BE2C (cell line): ENCODE measurements at places on chromosomes 3 and 15.
A peak's percentile ranks its signal among the peaks of the same experiment; 100 is the strongest.

- DNase-seq, result no peak
Observed at GRCh38 chr3:37458162-37459120, 284.1 kb upstream of the LRRFIP2 start.

- peak; percentile 64 for DNase-seq
Observed at GRCh38 chr15:66617137-66618090, 51.6 kb upstream of the LCTL start.

DNA sequence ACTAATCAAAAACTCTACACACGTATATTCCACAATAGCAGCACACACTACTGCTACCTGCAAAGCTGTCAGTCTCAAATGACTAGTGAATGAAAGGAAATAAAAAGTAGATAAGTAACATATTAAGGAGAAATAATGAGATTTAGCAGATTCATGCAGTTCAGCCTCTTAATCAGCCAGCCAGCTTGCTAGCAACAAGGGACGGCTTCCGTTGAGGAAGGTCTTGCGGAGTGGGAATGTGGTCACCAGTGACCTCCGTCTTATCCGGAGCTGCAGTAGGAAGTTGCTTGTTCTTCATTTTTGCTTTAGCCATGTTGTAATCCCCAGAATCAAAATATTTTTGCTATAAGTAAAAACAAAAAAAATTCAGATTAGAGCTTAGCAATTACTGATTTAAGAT, 17.1 kb downstream of the ARPP19 start:
- DNase-seq, result no peak

DNA sequence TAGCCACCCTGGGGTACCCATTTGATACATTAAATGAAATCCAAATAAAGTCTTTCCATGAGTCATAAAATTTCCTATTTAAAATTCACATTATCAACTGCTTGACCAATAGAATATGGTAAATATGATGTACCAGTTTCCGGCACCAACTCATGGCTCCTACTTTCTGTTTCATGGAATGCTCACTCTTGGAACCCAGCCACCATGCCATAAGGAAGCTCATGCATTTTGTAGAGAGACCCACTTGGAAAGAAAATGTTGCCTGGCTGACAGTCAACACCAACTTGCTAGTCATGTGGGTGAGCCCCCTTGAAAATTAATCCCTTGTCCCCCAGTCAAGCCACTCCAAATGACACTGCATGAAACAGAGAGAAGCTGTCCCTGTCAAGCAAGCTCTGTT, 57.2 kb downstream of the WWTR1 start:
- no peak for DNase-seq

- no peak for DNase-seq
Observed at GRCh38 chr3:197791892-197792647, 1.0 kb downstream of the LRCH3 start.

DNA sequence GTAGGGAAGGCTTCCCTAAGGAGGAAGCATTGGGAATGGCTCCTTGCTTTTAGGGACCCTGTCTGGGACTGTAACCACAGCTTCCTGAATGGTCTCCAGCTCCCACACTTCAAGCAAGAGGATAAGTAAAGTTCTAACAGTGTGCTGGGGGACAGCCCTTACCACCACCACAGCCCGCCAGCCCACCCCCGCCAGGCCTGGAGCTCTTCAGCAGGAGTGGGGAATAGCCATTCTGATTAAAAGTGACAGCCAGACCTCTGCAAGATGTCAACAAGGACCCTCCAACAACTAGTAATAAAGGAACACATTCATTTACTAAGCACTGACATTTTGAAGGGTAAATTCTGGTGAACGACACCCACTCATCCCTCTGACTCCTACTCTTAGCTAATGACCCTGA, 49.4 kb downstream of the CPN2 start:
- peak; percentile 62 for DNase-seq

DNA sequence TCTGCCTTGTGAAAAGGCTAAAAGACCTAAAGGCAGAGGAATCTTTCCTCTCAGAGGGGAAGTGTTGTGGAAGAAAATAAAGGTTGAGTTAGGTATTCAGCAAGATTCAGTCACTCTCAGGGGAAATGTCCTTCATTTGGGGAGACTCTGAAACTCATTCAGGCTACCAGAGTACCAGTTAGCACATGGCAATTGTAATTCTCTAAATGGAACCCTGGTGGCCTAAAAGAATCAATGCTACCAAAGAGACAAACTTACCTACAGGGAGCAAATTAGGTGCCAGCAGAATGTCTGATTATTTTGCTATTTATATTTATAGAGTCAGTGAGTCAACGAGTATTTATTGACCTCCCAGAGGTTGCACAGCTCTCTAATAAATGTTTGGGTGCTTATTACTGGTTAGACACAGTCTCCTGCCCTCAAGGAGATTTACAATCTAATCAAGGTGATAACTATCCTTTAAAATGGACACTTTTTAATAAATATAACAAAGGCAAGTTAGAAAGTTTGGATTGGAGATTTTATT, 33.9 kb upstream of the CDIN1 start:
- no peak for DNase-seq

GRCh38 chr3:71294919-71295318, 288.6 kb downstream of the FOXP1 start:
- DNase-seq, result no peak

GRCh38 chr15:70450142-70450443, 313.3 kb downstream of the UACA start:
- DNase-seq, result no peak

- no peak for DNase-seq
Observed at GRCh38 chr3:186057594-186057993, 51.3 kb downstream of the ETV5 start.

- DNase-seq, result no peak
Observed at GRCh38 chr3:158671821-158672214, 630 bp downstream of the LXN start.

- no peak for DNase-seq
Observed at GRCh38 chr3:29283231-29284119, 2.6 kb downstream of the RBMS3 start.

- no peak for DNase-seq
Observed at GRCh38 chr3:142958707-142959106, 4.8 kb downstream of the PAQR9 start.

DNA sequence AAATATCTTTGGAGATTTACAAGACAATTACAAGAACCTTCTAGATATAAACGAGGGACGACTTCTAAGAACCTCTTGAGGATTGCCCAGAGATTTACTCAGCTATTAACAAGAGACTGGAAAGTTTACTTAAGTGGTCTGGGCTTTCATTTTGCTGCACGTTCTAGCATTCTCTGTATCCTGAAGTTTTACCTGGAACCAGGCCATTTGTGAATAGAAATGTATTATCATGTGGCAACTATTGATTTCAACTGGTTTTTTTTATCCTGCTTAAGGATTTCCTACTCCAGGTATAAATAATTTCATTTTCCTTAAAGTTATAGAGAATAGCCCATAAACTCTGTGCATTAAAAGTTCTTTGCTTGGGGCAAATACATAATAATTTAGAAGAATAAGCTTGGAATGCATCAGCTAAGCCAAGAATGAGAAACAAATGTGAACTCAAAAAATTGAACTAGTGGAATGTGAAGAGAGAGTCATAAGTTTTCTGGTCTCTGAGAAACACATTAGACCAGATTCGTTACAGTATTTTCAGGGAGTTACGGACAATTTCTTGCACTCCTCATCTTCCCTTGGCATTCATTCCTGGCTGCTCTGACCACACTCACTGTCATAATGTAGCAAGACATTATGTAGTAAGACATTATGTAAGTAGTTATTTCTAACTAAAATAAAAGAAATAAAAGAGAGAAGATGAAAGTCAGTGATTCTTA, 1.3 kb downstream of the AQP9 start:
- no peak for DNase-seq

- DNase-seq, result no peak
Observed at GRCh38 chr3:165462636-165463334, 266.6 kb upstream of the SLITRK3 start.

GRCh38 chr15:40290918-40291574, 8.2 kb upstream of the ANKRD63 start:
- DNase-seq, result peak; percentile 75

DNA sequence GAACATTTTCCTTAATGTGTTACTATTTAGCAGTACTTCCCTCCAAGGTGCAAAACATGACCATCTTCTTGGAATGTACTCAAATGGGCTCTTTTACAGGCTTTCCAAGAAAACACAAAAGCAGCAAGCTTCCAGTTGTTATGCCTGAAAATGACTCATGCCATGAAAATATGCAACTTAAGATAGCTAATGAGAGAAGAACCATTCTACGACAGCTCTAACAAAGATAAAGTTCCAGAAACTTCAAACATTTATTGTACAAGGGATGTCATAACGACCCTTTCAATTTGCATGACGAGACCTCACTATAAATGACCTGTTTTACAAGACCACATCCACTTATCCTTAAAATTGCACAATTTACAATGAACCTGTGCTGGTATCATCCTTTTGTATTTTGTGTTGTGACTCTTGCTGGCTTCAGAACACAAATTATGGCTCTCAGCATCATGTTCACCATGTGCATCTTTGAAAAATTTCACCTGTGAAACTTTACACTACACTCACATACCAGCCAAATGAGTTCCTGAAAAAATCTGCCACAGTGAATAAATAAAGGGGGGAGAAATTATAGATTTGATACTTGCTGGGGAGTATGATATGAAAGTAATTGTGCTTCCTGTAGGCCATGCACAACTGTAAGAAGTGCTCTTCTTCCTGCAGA, 433.7 kb downstream of the MAGI1 start:
- DNase-seq, result no peak

DNA sequence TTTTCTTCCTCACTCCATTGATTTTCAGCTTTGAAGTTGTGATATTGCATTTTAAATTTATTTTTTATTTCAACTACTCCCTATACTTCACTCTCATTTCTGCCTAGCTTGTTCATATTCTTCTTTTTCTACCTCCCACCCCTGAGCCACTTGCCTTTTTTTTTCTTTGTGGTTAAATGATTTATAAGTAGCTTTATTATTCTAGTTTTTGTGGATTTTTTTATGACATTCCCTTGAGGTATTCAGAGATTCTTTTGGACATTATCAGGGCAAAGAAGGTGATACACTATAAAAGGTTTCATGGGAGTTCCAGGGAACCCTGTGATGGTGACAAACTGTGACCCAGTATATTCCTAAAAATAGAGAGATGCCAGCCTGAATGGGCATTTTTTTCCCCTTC, 3.3 kb downstream of the C15orf61 start:
- no peak for DNase-seq

GRCh38 chr15:89163271-89164055, 57.9 kb downstream of the RLBP1 start:
- DNase-seq, result no peak

GRCh38 chr15:70358871-70359647, 261.3 kb upstream of the TLE3 start:
- DNase-seq, result no peak

DNA sequence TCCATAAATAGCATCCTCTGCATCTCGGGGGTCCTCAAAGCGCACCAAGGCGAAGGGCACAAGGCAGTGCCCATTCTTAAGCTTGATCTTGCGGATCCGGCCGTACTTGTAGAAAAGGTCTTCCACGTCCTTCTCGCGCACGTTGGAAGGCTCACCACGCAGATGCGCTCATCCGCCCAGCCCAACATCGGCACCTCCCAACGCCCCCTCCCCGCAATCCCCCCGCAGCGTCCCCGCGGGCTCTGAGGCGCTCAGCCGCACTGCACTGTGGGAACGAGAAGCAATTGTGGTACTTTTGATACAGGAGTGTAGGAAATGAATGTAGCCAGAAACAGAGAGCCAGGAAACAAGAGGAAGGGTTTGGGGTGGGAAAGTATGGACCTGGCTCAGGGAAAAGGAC, 17.5 kb downstream of the AP3B2 start:
- no peak for DNase-seq

DNA sequence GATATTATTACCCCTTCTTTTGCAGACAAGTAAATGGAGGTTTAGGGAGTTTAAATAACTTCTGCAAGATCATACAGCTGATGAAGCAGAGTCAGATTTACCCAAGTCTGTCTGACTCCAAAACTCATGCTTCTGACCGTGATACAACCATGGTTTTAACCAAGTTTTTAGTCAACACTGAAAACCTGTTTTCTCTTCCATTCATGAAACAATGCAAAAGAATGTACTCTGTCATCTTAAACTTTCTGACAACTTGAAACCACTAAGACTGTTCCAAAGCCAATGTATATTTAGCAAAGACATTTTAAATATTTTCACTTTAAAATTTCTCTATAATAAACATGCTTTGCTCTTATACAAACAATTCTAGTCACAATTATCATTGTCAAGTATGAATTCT, 77.0 kb upstream of the RBMS3 start:
- DNase-seq, result no peak

- DNase-seq, result peak; percentile 77
Observed at GRCh38 chr3:123081718-123082369, 15.0 kb downstream of the PDIA5 start.

DNA sequence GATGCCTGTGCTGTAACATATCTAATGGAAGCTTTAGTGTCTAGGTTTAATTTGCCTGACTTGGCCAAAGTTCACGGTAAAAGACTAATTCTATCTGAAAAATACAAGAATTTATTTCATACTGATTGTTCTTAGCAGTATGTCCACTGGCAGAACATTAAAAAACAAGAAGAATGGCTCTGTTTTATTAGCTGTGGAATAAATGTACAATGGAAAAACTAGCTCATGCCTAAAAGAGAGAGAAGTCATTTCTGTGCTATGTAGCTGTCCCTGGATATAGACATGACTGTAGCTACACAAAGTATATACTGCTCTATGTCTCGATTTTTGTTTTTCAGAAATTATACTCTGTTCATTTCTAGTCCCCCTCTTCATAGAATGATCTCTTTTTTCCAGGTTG, 13.9 kb upstream of the VGLL3 start:
- no peak for DNase-seq

GRCh38 chr15:94023531-94023930, 207.8 kb upstream of the MCTP2 start:
- DNase-seq, result no peak

- no peak for DNase-seq
Observed at GRCh38 chr3:183288117-183288516, 35.1 kb downstream of the B3GNT5 start.

DNA sequence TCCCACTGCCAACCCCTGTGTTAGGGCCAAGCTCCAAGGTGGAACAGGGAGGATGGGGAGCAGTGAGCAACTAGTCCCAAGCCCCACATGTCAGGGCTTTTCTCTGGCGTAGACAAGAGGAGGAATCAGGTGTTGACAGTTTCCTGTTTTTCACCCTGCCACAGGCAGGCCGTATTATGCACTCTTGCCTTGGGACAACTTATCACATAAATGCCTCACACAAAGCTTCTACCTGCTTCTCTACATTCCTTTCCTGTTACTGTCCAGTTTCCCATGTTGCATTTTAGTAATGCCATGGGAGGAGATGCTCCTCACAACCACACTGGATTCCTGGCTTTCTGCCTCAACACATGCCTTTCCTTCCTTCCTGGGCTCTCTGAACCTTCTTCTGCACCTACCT, 381.2 kb upstream of the ATP11B start:
- DNase-seq, result no peak

- DNase-seq, result peak; percentile 46
Observed at GRCh38 chr3:124552224-124552623, 178.0 kb upstream of the UMPS start.

GRCh38 chr3:54185740-54186139, 63.4 kb downstream of the CACNA2D3 start:
- DNase-seq, result no peak
